Chondrocyte (in vitro differentiated cells): ENCODE measurements at places on chromosomes 5 and 9.

DNA sequence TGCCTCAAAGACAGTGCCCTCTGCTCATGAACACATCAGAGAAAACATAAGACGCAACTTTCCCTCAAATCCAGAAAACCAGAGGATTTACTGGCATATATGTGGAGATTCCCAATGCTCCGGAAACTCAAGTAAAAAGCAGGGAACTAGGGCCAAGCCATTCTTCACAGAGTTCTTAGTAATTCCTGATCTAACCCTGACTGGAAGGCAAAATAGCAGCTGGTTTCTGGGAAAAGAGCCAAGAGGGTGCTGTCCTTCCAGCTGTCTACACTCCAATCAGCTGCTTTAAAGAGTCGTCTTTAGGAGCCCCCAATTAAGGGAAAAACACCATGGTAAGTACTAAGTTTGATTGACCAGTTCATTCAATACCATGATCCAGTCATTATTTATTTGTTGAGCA lies 49.6 kb downstream of the GNA14 start:
- H3K4me1 ChIP-seq: peaks cover 15% of the 10 kb centered on the region
- no peak overlapping the region for H3K4me3 ChIP-seq
- no peaks in the 10 kb centered on the region for H3K36me3 ChIP-seq
- DNase-seq: no peak

GRCh38 chr5:88377705-88378656 lies 109.3 kb upstream of the TMEM161B start:
- DNase-seq: no peak
- no peaks in the 10 kb centered on the region for H3K4me1 ChIP-seq
- H3K4me3 ChIP-seq: no peak overlapping the region
- H3K27me3 ChIP-seq: no peaks in the 10 kb centered on the region
- no peak overlapping the region for H3K27ac ChIP-seq

- H3K36me3 ChIP-seq: peaks cover 3% of the 10 kb centered on the region
- DNase-seq: no peak
- H3K27ac ChIP-seq: no peak overlapping the region
- H3K4me1 ChIP-seq: peaks cover 4% of the 10 kb centered on the region
- H3K27me3 ChIP-seq: peaks cover 6% of the 10 kb centered on the region
These were observed 107.6 kb upstream of the PRSS3 start for GRCh38 chr9:33687779-33688178.

- H3K27ac ChIP-seq: no peak overlapping the region
- DNase-seq: no peak
- no peaks in the 10 kb centered on the region for H3K36me3 ChIP-seq
- no peak overlapping the region for H3K4me3 ChIP-seq
These were observed 47.7 kb upstream of the BOD1 start for GRCh38 chr5:173664154-173664526.

DNA sequence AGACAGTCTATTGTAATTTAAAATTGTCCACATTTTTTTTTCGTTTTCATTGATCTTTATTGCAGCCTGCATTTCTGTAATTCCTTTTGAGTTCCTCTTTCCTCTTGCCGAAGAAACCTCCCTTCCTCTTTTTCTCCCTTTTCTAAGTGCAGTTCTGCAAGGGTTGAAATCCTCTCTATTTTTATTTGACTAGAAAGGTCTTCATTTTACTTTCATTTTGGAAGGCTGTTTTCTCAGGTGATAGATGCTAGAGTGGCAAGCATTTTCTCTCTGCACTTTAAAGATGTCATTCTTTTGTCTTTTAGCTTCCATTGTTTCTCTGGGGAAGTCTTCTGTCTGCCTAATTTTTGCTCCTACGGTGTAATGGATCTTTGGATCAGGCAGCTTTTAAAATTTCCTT lies 248.5 kb downstream of the SMARCA2 start:
- H3K27ac ChIP-seq: no peak overlapping the region
- no peak overlapping the region for H3K4me3 ChIP-seq
- no peaks in the 10 kb centered on the region for H3K36me3 ChIP-seq
- peaks cover 25% of the 10 kb centered on the region for H3K4me1 ChIP-seq
- no peaks in the 10 kb centered on the region for H3K27me3 ChIP-seq

DNA sequence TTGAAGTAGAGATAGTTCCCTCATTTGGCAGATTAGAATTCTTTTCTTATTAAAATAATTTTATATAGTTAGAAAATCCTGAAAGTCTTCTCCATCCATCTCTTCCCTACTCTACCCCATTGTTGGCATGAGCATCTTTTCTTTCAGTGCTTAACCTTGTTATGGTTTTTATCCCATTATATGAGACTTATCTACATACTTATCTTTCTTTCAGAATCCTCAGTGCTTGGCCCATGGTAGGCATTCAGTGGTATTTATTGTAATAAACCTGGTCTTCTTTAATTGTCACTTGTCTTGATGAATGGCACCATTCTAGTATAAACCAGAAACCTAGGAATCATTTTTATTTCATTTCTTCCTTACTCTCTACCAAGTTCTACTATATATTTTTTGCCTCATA lies 169.8 kb upstream of the TLX3 start:
- no peak overlapping the region for H3K4me3 ChIP-seq
- H3K27ac ChIP-seq: no peak overlapping the region
- peaks cover 1% of the 10 kb centered on the region for H3K36me3 ChIP-seq
- DNase-seq: no peak
- no peaks in the 10 kb centered on the region for H3K27me3 ChIP-seq
- peaks cover 19% of the 10 kb centered on the region for H3K4me1 ChIP-seq

DNA sequence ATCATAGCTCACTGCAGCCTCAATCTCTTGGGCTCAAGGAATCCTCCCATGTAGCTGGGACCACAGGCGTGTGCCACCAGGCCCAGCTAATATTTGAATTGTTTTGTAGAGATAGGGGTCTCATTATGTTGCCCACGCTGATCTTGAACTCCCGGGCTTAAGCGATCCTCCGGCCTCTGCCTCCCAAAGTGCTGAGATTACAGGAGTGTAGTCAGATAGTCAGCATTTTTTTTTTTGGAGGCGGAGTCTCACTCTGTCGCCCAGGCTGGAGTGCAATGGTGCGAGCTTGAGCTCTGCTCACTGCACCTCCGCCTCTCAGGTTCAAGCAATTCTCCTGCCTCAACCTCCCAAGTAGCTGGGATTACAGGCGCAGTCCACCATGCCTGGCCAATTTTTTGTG lies 1.6 kb upstream of the SAR1B start:
- no peaks in the 10 kb centered on the region for H3K27me3 ChIP-seq
- no peak overlapping the region for H3K27ac ChIP-seq
- H3K36me3 ChIP-seq: no peaks in the 10 kb centered on the region
- H3K4me3 ChIP-seq: no peak overlapping the region

DNA sequence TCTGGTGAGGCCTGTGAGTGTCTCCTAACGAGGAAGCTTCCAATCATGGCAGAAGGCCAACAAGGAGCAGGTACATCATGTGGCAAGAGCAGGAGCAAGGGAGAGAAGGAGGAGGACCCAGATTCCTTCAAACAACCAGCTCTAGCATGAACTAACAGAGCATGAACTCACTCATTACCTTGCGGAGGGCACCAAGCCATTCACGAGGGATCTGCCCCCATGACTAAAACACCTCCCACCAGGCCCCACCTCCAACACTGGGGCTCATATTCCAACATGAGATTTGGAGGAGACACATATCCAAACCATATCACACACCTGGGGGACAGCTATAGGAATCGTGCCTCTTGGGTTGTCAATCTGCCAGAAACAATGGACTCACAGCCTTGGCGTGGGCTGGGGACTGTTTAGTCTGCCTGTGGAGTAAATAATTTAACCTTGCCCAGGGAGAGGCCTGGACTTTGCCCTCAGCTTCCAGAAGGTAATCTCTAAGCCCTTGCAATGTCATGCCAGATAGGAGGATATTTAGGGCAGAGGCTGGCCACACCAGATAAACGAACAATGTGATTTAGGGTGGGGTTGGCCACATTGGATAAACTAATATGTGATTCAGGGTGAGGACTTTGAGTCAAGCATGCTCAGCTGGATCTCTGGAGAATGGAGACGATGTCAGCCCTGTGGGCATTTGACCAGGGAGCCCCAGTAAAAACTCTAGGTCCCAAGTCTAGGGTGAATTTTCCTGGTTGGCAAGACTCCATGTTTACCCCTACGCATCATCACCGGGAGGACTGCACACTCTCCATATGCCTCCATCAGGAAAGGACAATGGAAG lies 13.6 kb upstream of the VDAC1 start:
- H3K36me3 ChIP-seq: no peaks in the 10 kb centered on the region
- H3K4me1 ChIP-seq: no peaks in the 10 kb centered on the region
- no peak overlapping the region for H3K4me3 ChIP-seq
- no peak overlapping the region for H3K27ac ChIP-seq
- no peak for DNase-seq

GRCh38 chr5:80269991-80270438 lies 14.2 kb upstream of the SERINC5 start:
- DNase-seq: no peak
- H3K36me3 ChIP-seq: no peaks in the 10 kb centered on the region
- peaks cover 8% of the 10 kb centered on the region for H3K4me1 ChIP-seq
- no peak overlapping the region for H3K27ac ChIP-seq
- no peaks in the 10 kb centered on the region for H3K27me3 ChIP-seq

DNA sequence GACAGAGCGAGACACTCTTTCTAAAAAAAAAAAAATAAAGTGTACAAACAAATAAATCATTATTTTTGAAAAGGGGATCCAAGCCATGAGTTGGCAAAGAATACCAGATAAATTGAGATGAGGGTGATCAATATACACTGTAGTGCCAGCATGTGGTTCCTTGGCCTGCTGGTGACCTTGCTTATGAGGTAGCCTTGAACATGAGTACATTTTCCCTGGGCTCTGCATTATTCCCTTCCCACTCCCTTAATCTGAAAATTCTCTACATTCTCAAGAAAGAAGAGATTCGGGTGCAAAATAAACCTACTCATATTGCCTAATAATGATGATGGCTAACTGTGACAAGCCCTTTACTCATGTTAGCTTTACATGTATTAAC lies 33.3 kb downstream of the SH3RF2 start:
- H3K4me3 ChIP-seq: no peak overlapping the region
- no peaks in the 10 kb centered on the region for H3K36me3 ChIP-seq
- H3K27me3 ChIP-seq: no peaks in the 10 kb centered on the region
- H3K4me1 ChIP-seq: peaks cover 3% of the 10 kb centered on the region
- no peak for DNase-seq

DNA sequence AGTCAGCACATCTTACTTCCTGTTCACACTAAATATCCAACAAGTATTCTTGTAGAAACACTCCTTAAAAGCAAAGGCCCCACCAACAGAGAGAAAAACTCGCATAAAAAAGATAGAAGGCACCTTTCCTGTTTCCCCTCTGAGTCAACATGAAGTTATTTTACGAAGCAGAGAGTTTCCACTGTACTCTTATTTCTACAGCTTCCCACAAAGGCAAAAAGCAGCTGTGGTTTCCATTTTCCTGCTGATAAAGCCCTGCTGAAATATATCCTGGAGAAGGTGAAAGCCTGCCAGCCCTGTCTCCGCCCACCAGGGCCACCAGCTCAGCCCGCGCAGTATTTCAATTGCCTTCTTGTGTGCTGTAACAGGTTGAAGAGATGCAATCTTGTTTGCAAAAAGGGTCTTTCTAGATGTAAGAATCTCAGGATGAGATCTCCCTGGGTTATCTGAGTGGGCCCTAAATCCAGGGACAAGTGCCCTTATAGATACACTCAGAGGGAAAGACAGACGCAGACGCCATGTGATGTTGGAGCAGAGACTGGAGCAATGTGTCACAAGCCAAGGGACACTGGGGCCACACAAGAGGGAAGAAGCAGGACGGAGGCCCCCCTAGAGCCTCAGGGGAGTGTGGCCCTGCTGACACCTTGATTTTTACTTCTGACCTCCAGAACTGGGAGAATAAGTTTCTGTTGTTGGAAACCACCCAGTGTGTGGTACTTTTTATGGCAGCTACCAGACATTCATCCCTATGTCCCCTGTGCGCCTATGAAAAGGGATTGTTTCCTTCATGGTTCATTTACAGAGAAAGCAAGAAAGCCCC lies 19.9 kb downstream of the SEMA4D start:
- H3K36me3 ChIP-seq: no peaks in the 10 kb centered on the region
- no peak overlapping the region for H3K4me3 ChIP-seq
- DNase-seq: no peak
- H3K4me1 ChIP-seq: peaks cover 15% of the 10 kb centered on the region
- peak overlapping the region; percentile 74 for H3K27ac ChIP-seq

GRCh38 chr5:133520062-133520461 lies 92.3 kb downstream of the FSTL4 start:
- H3K4me1 ChIP-seq: no peaks in the 10 kb centered on the region
- peaks cover 21% of the 10 kb centered on the region for H3K27me3 ChIP-seq
- no peak overlapping the region for H3K4me3 ChIP-seq
- H3K36me3 ChIP-seq: no peaks in the 10 kb centered on the region
- no peak overlapping the region for H3K27ac ChIP-seq

GRCh38 chr5:75637949-75638348 lies 26.7 kb downstream of the ANKDD1B start:
- H3K36me3 ChIP-seq: peaks cover 5% of the 10 kb centered on the region
- no peak overlapping the region for H3K27ac ChIP-seq
- H3K4me3 ChIP-seq: no peak overlapping the region
- DNase-seq: no peak
- H3K27me3 ChIP-seq: no peaks in the 10 kb centered on the region

GRCh38 chr5:95782181-95782580 lies 40.3 kb downstream of the GLRX start:
- no peak overlapping the region for H3K27ac ChIP-seq
- DNase-seq: no peak
- peaks cover 25% of the 10 kb centered on the region for H3K4me1 ChIP-seq
- H3K36me3 ChIP-seq: peaks cover 17% of the 10 kb centered on the region

DNA sequence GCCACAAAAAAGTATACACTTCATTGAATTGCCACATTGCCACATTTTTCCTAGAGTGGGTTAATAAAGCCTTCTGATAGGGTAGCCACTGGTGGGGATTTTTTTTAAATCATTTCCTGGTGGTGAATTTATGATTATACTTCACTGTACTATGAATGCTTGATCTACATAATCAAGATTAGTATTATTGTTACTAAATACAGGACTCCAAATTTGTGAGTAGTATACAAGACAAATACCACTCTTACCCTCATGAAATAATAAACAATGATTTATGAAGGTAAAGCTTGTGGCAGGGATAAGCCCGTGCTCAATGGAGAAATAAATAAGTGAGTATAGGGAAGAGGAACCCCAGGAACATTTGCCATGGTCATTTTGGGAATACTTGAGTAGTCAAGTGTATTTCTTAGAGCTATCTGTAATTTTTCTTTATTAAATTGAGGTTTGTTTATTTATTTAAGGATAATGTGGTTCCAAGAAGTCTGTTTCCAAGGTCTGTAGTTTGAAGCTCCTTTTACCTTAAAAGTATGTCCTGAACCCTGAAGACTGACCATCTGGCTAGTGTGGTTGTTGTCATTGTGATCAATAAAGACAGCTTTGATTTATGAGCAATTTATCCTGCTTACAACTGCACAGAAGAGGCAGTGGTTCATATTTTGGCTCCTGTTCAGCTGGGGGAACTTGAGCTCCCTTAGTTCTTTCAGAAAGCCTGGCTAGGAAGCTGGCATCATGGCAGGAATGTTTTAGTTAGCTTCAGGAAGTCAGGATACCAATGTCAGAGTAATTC lies 118.6 kb downstream of the ZSWIM6 start:
- no peak overlapping the region for H3K4me3 ChIP-seq
- H3K4me1 ChIP-seq: peaks cover 61% of the 10 kb centered on the region
- no peaks in the 10 kb centered on the region for H3K27me3 ChIP-seq
- peak overlapping the region; percentile 96 for H3K27ac ChIP-seq

- no peak overlapping the region for H3K27ac ChIP-seq
- DNase-seq: no peak
- H3K27me3 ChIP-seq: peaks cover 58% of the 10 kb centered on the region
- no peaks in the 10 kb centered on the region for H3K36me3 ChIP-seq
These were observed 45.4 kb upstream of the CLPTM1L start for GRCh38 chr5:1390333-1390732.

- no peak for DNase-seq
- H3K36me3 ChIP-seq: peaks cover 7% of the 10 kb centered on the region
- H3K4me3 ChIP-seq: peak overlapping the region; percentile 76
- no peaks in the 10 kb centered on the region for H3K27me3 ChIP-seq
- peak overlapping the region; percentile 97 for H3K27ac ChIP-seq
- peaks cover 80% of the 10 kb centered on the region for H3K4me1 ChIP-seq
These were observed 3.0 kb downstream of the ASPN start for GRCh38 chr9:92479346-92479745.
